Stimulated activated CD4-positive, alpha-beta T cell treated with anti-CD3 and anti-CD28 coated beads, TNF-alpha, amount 100 ng/mL, for 48 hours (primary cell): ENCODE measurements at places on chromosomes 3 and 15.

- DNase-seq: no peak
Observed at GRCh38 chr3:193310914-193311723, 67.4 kb downstream of the ATP13A5 start.

DNA sequence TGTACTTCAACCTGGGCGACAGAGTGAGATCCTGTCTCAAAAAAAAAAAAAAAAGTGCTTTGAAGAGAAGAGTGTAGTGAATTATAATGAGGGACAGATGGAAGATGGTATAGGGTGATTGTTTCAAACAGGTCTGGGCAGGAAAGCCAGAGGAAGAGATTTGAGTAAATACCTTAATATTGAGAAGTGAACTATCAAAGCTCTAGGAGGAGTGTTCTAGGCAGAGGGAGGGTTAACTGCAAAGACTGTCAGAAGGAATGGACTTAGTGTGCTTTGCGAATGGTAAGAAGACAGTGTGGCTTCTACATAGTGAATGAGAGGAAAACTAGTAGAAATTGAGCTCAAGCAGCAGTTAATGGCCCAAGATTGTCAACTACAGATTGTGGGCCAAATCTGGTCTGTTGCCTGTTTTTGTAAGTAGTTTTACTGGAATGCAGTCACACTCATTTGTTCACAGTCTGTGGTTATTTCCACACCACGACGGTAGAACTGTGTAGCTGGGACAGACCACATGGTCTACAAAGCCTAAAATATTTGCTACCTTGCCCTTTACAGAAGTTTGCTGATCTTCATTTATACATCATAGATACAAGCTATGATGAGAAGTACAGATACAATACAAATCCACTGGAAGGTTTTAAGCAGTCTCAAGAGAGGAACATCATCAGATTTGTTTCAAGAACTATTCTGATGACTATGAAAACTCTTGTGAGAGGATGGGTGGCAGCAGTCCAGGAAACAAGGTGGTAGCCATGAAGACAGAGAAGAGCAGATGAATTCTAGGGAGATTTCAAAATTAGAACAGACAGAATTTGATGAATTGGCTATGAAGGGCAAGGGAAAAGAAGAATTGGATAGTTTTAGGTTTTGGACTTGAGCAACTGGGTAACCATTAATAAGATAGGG lies 16.5 kb upstream of the USP50 start:
- DNase-seq: no peak

DNA sequence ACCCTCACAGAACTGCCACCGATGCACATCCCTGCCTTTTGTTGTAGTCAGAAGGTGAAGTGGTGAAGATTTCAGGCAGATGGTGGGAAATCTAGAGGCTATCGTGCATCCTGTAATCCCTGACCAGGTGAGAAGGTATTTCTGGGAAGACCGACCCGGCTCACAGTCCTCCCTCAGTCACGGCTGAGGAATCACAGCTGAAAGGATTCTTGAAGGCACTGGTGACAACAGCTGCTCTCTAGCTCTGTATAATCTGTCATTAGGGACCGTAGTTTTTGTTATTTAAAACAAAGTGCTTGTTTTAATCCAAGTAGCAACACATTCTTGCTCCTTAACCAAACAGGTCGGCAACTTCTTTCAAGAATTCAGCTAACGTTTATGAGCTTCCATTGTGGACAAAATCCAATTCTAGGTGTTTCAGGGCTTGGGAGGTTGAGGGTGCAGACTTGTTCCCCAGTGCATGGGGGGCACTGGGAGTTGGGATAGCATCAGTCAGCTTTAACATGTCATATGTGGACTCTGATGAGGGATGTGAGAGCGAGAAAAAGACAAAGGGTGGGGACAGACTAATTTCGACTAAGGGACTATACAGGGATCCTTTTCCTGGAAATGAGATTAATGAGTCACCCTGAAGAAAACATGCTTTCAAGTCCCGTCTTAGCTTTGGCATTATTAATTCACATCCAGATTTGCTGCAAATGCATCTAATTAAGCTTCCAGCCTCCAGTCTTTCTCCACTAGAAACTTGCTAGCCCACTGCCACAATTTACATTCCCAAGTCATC lies 141.0 kb upstream of the RASGRP1 start:
- no peak for DNase-seq

GRCh38 chr3:89908711-89909213 lies 801.3 kb downstream of the EPHA3 start:
- DNase-seq: no peak

GRCh38 chr3:17546500-17547255 lies 195.8 kb downstream of the TBC1D5 start:
- DNase-seq: no peak

GRCh38 chr3:192220915-192221314 lies 506.4 kb downstream of the FGF12 start:
- DNase-seq: no peak
